ENCODE measurements at places on chromosomes 3 and 15.
A peak's percentile ranks its signal among the peaks of the same experiment; 100 is the strongest.

DNA sequence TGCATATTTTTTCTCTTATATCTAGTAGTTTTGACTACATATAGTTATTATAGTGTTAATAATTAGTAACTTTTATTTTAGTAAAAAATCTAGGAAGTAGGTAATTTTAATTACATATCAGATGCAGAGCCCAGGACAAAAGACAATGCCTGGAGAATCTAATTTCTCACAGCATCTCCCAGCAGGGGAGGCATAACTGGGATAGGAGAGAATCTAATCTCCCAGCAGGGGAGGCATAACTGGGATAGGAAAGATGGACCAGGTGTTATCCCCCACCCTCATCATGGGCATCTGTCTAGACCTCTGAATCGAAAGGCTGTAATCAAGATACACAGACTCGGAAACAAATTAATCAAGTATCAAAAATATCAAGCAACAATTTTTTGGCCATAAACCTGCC, 58.2 kb downstream of the OSTN start:
- DNase-seq: no peak

DNA sequence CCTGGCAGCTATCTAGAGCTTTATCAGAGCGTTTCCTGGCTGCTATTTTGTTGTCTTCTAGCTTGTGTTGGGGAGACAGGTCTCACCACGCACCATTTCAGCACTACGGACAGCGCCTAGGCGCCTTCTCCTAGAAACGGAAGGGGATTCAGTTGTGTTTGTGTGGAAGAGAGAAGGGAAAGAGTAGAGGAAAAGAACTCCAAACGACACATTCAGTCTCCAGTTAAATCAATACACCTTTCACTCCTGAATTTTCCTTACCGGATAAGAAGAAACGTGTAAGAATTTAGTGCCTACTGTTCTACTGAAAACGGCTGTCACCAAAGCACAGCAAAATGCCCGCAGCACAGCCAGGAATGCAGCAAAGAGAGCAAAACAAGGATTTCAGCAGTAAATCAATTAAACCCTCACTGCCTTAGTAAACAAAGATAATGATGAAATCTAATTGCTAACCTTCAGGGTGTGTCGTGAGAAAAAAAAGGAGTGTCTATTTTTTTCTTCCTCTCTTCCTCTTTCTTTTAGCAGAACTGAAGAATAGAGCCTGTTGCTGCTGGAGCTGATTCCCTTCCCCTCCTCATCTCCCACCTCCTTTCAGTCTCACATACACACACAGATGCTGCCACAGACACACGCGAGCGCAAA, 412 bp upstream of the CTXN2 start:
- DNase-seq: no peak

GRCh38 chr3:69204315-69204957, 82.0 kb upstream of the LMOD3 start:
- DNase-seq: no peak

DNA sequence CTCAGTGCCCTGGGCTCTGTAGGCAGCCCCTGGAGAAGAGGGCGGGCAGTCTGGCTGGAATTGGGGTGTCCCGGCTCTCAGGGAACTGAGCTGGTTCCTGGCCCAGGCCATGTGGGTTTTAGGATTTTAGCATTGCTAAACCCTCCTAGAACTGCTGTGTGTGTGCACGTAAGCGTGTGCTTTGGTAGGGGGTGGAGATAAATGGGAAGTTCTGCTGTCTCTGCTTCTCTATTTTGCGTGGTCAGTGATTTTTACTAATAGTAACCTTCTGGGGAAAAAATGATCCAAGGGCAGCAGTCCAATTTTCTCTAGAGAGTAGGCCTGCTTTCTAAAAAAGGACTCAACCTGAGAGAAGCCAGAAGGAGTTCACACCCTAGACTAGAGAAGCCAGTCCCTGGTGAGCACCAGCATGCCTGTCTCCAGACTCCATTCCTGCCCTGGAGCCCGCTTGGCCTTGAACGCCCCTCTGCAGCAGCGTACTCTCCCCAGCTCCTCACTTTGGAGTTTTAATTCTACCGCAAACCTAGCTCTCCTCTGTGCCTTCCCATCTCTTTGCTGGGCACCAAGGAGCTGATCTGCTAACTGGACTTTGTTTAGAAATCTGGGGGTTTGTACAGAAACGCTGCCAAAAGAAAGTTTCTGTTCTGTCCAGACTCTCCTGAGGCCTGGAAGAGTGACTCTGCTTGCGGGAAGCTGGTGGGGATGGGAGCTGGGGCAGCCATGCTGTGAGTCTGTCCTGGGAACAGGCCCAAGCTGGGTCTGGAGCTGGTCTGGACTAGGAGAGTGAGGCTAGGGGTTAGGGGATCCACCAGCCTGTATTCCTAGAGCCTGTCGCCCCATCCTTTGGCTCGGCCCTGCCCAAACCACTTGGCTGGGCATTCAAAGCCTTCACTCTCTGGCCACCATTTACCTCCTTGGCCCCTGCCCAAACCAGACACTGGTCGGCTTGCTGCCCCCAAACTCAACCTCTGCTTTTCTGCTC, 19.7 kb downstream of the CORO2B start:
- DNase-seq: no peak

DNA sequence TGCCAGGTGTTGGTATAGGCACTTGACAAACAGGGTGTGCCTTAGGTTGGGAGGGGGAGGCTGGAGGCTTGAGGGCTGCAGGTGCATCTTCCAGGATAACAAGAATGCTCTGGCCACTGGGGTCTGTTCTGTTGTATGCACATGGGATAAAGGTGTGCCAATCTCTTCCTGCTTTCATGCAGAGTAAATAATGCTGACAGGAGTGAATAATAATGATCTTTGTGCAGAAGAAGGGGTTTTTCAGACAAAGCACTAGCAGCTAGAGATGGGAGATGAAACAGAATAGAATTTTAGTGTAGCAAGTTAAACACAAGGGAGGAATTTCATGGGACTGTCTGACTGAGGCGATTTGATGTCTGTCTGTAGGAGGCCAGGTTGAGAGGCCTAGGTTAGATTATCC, 1.9 kb upstream of the ROPN1 start:
- peak; percentile 68 for DNase-seq

DNA sequence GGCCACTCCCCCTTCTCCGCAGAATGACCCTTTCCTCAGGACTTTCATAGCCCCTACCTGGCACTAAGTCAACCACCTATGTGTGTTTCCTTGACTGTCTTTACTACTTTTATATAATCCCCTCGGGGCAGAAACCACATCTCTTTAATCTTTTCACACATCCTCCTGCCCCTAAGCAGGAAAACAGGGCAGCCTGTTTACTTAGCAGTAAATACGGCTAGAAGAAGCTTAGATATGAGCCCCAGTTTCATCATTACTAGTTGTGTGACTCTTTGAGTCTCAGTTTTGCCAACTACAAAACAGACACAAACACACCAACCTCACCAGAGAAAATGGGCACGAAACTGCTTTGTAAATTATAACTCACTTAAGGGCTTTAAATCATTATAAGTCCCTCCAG, 98.3 kb downstream of the CYP19A1 start:
- no peak for DNase-seq

Data from DMS153 (cell line).